ENCODE measurements at places on chromosomes 1 and 21.

DNA sequence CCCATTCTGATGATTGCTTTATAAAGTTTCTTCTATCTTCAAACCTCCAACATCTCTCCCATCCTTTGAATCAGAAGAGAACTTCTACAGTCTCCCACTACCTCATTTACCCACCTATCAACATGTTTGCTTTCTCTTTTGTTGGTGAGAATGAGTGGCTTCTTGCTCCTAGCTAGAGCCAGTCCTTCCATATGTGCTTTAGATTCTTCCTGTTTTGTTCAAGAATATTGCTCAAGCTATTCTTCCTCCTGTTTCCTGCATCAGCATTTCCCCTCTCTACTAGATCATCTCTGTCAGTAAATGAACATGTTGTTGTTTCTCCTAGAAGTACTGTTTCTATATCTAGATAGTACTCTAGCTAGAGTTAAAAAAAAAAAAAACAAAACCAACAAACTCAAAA, 6.3 kb downstream of the ATF6 start:
- no peak for DNase-seq

DNA sequence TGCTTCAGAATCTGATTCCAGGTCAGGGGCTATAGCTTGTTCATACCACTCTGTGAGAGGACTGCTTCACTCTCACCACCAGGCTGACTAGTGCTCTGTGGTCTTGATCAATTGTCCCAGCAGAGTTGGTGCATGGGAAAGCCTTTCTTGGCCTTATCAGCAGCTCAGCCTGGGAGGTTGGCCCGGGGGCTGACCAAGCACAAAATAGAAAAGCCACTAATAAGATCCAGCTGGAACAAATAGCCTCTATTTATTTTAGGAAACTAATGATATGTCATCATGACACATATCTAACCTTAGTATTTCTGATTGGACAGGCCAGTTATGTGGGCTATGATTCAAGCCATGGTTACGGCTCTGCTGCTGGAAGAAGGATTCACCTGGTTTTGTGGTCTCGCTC, 134.2 kb downstream of the GDAP2 start:
- no peak for DNase-seq

- DNase-seq = no peak
Measured at GRCh38 chr1:236207121-236207520, 64.8 kb downstream of the GPR137B start.

DNA sequence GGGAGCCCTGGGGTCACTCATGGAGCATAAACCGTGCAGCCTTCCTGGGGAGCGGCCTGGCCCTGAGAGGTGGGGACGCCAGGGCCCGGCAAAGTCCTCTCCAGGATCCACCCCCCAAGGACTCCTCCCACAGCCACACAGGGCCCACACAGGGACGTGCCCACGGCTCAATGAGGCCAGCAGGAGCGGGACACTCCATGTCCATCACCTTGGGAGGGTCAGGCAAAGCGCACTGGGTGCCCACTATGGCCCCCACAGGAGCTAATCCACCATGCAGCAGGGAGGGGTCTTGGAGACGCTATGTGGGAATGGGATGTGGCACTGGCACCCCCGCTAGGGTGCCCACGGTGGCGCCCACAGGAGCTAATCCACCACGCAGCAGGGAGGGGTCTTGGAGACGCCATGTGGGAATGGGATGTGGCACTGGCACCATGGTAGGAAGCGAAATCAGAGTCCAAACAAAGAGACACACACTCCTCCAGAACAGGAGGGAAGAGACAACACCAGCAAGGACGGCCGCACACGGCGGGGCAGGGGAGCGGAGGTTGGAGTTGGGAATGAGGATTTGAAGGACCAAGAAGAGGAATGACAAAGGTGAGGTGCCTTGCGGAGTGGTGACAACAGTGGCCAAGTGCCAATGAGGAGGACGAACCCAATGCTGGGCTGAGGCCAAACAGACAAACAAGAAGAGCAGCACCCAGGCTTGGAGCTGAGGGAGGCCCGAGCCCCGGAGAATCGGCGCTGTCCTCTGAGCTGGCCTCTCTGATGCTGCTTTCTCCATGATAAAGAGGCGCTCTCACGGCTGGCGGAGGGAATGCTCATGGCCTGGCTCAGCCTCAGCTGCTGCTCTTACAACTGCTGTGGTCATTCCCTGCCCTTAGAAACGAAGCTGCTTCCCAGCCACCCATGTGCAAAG, 18.1 kb upstream of the SLC19A1 start:
- no peak for DNase-seq

Data from C1 segment of cervical spinal cord (tissue), 14 donors.